ENCODE measurements at places on chromosomes 16 and 17.

- no peak for DNase-seq
Observed at GRCh38 chr17:44926821-44927525, 11.7 kb upstream of the GFAP start.

DNA sequence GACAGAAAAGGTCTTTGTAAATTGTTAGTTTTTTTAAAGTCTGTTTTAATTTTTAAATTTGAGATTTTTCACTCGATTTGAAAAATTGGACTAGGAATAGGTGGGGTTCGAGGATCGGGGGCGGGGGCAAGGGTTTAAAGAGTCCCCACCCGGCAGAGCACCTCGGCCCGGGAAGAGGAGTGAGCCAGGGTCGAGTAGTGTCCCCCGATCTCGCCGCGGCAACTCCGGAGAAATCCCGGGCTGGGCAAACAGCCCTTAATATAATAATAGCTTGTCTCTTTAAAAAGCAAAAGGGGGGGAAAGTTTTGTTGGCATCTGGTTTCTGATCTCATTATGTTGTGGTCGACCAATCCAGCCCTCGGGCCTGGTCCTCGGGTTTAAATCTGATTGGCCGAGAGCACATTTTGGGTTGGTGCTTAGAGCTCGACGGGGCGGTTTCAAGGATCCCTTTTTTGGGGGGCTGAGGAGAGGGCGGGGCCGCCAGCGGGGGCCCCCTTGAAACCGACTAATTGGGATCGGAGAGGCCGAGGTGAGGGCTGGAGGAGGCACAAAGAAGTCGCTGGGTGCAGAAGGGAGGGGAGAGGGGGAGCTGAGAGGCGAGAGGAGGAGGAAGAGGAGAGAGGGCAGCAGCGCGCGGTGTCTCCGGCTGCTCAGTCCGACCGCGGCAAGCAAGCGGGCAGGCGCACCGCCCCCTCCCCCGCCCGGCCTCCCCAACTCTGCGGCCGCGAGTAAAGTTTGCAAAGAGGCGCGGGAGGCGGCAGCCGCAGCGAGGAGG is at the start of gene FZD2:
Gene FZD2, plus strand, starts transcription at position 653 of the 775 bp plus-strand sequence. CDS start 205 bp downstream, outside the sequence.
- DNase-seq = peak; percentile 96

DNA sequence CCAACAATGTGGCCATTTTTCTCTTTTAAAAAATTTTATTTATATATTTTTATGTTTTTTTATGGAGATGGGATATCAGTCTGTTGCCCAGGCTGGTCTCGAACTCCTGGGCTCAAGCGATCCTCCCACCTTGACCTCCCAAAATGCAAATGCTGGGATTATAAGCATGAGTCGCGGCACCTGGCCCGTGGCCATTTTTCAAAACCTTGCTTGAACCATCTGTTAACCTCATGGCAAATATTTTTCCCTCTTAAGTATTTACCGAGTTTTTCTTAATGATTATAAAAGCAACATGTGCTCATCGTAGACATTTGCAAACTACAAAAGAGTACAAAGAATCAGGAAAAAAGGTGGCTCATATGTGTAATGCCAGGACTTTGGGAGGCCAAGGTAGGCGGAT is 127.6 kb downstream of the ABCC6 start:
- no peak for DNase-seq

DNA sequence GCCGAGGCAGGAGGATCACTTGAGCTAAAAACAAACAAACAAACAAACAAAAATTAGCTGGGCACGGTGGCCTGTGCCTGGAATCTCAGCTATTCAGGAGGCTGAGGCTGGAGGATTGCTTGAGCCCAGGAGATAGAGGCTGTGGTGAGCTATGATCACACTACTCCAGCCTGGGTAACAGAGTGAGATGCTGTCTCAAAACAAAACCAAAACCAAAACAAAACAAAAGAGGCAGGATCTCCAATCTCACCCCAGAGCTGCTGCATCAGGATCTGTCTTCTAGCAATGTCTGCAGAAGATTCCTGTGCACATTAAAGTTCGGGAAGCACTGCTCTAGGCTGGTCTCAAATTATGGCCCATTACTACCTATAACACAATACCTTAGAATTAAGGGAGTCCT is 43.1 kb downstream of the MAP2K6 start:
- DNase-seq = no peak

DNA sequence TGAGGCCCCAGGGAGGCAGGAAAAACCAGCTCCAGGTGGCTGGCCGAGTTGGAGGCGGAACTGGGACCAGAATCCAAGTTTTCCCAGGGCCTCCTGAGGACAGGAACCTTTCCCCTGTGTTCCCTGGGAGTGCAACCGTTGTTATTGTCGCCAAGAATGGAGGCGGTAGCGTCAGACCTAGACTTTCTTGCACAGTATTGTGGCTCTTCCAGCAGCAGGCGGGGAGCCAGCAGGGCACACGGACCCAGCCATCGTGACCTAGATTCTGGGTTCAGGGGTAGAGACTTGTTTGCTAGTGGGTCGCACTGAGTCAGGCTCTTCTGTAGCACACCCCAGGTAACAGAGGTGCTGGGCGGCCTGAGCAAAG is 667 bp upstream of the KIF19 start:
- DNase-seq = no peak

GRCh38 chr17:14407541-14407940 is 106.7 kb downstream of the HS3ST3B1 start:
- DNase-seq = no peak

DNA sequence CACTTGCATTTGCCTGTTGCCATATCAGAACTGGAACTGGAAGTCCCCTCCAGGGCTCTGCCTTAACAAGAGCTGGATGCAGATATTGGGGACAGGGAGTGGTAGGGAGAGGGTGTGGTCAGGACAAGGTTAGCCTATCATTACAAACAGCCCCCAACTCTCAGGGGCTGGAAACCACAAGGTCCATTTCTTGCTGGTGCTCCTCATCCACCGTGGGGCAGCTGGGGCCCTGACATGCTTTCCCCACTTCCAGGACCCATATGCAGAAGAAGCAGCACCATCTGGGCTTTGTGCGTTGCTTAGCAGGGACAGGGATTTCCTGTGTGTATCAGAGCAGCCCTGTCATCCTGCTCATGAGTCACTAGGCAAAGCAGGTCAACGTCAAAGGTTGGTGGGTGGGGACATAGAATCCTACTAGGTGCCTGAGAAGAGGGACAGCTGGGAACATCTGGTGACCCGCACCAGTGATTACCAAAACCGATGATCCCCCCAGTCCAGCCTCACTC is 26.9 kb downstream of the RGS9 start:
- no peak for DNase-seq

DNA sequence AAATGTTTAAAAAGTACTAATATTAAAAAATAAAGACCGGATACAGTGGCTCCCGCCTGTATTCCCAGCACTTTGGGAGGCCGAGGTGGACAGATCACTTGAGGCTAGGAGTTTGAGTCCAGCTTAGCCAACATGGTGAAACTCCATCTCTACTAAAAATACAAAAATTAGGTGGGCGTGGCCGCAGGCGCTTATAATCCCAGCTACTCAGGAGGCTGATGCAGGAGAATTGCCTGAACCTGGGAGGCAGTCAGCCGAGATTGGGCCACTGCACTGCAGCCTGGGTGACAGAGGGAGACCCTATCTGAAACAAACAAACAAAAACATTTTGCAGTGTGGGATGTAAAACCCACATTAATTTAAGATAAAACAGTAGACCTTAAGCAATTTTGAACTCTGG is 11.8 kb downstream of the CDC27 start:
- no peak for DNase-seq

DNA sequence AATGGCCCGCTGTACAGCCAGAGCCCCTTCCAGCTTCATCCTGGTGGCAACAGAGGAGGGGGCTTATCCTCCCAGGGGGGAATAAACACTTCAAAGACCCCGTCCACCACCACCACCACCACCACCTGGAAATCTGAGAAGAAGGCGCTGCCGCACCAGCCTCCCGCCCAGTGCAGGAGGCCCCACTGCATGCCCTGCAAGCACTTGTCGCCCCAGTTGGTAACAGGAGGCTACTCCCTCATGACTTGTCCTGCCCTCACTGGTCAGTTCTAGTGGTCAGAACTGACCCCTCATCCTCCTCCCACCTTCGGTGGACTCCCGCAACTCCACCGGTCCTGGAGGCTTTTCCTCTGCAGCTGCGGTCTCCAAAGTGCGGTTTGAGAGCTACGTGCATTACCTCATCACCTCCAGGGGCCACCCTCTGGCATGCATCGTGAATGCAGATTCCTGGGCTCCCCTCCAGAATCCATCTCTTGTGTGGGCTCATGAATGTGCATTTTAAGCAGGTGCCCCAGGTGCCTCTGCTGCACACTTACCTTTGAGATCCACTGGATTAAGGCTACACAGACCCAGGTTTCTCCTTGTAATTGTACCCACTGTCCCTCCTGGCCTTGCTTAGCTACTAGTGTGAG is 71.8 kb downstream of the SRCIN1 start:
- DNase-seq = no peak

DNA sequence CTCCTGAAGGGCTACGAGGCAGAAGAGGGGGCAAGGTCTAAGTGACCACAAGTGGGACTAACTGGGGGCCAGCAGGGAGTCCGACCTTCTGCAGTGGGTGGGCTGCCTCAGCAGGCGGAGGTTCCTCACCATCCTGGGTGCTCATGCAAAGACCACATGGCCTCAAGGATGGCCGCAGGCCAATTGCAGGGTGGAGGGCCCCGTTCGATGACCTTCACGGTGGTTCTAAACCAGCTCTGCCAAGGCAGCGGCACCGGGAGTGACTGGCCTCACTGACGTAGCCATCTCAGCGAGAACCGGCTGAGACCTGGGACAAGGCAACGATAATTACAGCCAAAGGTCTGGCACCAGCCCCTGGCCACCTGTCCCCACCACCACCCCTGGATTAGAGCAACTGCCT is 5.7 kb downstream of the SMIM5 start:
- DNase-seq = no peak

DNA sequence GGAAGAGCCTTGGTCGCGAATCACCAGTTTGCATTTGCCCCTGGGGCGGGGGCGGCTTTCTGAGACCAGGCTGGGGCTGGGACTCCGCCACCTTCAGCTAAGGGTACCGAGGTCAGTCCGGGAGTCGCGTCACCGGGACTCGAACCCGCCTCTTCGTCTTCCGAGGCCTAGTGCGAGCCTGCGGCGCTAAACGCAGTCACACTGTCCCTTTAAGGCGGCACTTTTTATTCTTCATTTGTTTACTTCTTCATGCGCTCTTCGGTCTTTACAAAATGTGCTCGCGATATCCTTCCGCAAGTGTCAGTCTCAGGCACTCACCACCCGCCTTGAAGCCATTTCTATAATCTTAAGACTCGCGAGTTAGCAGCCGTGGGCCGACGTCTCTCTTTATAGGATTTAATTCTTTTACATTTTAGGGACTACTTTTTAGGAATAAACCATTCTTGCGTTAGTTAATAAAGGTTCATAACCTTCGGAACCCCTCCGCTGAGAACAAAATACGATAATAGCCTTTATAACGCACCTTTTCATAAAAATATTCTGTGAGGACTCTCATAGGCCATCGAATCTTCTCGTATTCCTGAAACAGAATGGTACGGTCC is 593 bp upstream of the HEXIM1 start:
- peak; percentile 93 for DNase-seq

GRCh38 chr17:76820561-76820960 is 47.6 kb upstream of the MGAT5B start:
- DNase-seq = no peak

DNA sequence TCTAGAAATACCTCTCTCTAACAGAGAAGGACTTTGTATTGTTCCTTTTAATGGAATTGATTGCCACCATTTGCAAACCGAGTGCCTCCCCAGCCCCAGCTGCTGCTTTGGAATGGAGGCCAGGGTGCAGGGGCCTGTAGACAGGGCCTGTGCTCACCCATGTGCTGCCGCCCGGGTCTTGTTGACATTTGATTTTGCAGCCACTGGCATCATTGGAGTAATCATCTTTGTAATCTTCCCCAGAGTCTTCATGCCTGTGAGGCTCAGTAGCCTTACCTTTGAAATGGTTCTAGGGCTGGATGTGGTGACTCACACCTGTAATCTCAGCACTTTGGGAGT is 119.8 kb downstream of the CLEC16A start:
- no peak for DNase-seq

GRCh38 chr17:17710355-17710727 is 29.1 kb downstream of the RAI1 start:
- no peak for DNase-seq

DNA sequence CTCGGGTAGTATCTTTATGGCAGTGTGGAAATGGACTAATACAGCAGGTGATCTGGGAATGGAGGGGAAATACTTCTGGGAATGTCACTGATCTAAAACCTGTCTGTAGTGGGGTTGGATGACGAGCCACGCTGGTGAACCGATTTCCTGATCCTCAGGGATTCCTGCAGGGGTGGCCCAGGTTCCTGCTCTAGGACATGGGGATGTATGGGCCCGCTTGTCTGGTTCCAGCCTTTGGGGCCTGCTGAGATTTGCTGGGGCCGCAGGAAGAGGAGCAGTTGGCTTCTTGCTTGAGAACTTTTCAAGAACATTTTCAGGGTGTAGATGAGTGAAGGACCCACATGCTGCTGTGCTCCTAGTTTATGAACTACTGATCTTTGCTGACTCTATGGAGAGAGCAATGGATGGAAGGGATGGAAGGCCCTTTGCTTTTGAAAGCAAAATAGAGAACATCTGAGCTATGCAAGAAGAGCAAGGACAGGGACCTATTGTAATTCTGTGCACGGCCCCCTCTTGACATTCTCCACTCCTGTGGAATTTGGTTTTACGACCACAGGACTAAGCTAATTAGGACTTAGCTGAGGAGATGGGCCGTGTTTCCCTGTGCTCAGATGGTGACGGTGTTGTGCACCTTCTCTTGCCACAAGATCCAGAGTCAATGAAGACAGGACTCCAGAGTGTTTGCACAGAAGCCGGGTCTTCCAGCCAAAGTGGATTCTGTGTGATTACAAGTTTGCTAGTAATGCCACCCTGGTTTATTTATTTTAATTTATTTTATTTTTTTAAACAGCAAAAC is 90.5 kb downstream of the SEC14L1 start:
- DNase-seq = no peak

- no peak for DNase-seq
Observed at GRCh38 chr17:28751600-28752366, 8.0 kb downstream of the TRAF4 start.

- no peak for DNase-seq
Observed at GRCh38 chr16:63192980-63193379, 1156.7 kb upstream of the CDH8 start.

GRCh38 chr16:11780991-11781680 is 15.9 kb downstream of the ZC3H7A start:
- DNase-seq = no peak

GRCh38 chr17:42917236-42917603 is 16.6 kb downstream of the G6PC1 start:
- DNase-seq = no peak

GRCh38 chr16:81629034-81629802 is 149.9 kb upstream of the PLCG2 start:
- no peak for DNase-seq

DNA sequence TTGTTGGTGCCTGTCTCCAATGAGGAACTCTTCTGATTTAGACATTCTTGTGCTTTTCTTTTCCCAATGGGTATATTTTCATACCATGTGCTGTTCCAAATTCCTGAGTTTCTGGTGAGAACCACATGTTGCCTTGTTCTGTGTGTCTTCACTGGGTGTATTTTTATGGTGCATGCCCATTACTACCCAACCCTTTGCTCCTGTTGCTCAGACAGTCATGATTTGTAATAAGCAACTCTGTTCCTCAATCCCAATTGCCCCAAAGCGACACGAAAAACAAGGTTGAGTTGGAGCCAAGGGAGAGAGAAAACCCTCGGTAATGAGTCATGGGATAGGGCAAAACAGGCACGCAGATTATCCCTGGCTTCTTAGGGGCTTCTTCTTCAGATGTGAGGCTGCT is 101.8 kb downstream of the ABCA8 start:
- DNase-seq = no peak

- DNase-seq = no peak
Observed at GRCh38 chr16:87351320-87351698, 32.3 kb downstream of the FBXO31 start.

GRCh38 chr16:2095918-2096582 is 39.6 kb downstream of the PKD1 start:
- DNase-seq = no peak

GRCh38 chr17:64682261-64683181 is 20.4 kb upstream of the SMURF2 start:
- DNase-seq = peak; percentile 44
